ENCODE measurements at places on chromosomes 1 and 21.

DNA sequence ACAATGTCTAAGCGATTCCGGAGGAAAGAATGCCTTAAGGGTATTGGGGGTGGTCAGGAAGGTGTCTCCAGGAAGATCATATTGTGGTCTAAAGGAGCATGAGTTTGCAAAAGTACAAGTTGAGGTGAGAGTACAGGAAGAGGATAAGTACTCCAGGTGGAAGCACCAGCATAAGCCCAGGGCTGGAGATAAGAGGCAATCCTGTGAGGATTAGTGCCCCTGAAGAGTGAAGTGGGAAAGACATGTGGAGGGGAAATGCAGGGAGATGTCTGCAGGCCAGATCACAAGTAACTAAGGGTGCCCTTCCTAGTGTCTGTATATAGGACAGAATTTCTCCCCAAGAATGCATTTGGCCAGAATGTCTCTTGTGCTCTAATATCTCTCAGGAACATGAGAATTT, 188.3 kb upstream of the DPT start:
- no peak for DNase-seq

DNA sequence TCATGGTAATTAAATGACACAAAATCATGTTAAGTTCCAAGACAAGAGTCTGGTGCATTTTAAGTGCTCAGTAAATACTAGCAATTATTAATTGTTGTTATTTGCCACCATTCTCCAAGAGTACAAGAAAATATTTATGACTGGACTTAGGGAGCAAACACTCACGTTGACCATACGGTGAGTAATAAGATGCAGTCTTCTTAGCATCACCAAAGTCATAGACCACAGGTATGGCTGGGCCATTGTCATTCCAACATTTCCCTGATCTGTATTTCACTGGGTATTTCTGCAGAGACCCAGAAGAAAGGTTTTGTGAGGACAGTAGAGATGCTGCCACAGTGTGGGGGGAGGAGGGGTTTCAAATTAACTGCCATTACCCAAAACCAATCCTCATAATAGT, 4.7 kb downstream of the ITLN2 start:
- no peak for DNase-seq

DNA sequence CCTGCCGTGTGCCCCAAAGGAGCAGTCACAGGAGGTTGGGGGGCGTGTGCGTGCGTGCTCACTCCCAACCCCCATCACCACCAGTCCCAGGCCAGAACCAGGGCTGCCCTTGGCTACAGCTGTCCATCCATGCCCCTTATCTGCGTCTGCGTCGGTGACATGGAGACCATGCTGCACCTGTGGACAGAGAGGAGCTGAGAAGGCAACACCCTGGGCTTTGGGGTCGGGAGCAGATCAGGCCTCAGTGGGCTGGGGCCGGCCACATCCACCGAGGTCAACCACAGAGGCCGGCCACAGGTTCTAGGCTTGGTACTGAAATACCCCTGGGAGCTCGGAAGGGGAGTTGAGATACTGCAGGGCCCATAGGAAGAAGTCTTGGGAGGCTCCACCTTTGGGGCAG, 23.5 kb downstream of the COL6A1 start:
- no peak for DNase-seq

GRCh38 chr1:39214021-39214713, 9.7 kb downstream of the MACF1 start:
- DNase-seq = peak; percentile 31

- DNase-seq = no peak
These were observed 1133.1 kb downstream of the PLA2G4A start for GRCh38 chr1:187961895-187962294.

DNA sequence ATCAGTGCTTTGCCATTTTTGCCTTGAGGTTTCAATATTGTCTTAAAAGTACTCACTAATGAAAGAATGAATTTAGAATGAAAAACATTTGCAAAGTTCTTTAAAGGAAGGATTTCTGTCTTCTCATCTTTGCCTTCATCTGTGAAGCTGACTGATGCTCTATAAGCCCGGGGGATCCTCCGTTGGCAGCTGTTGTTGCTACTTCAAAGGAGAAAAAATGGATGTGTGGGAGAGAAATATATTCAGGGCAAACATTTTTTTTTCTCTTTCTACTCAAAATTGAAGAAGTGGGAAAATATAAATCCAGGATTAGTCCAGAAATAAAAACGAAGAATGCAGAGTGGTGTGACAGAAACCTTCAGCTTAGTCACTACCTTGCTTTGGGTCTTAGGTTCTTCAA, 142.5 kb downstream of the OLFM3 start:
- DNase-seq = no peak

GRCh38 chr1:182283746-182284544, 107.6 kb downstream of the GLUL start:
- DNase-seq = no peak

DNA sequence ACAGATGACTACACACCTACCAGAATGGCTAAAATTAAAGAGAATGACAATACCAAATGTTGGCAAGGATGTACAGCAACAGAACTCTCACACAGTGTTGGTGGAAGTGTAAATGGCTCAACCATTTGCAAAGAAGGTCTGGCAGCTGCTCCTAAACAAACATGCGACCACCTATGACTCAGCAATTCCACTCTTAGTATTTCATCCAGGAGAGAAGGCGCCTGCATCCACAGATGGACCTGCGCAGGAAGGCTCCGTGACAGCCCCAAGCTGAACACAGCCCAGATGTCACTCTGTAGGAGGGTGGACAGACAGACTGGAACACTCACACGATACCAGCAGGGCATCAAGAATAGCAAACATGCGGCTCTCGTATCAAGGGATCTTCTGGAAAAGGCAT, 6.7 kb downstream of the PTTG1IP start:
- no peak for DNase-seq

DNA sequence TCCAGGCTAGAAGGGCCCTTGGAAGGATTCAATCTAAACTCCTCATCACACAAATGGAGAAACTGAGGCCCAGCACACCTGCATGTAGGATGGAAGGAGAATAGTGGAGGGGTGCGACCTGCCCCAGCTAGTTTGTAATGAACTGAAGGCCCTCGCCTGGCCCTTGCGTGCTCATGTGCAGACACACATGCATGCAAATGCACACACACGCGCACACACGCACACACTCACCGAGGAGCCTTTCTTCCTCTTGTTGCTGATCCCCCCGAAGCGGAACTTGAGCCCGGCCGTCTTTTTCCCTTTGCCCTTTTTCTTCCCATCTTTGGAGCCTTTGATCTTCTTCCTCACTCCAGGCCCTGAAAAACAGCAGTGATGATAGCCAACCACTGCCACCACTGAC, 27.9 kb downstream of the CHD5 start:
- DNase-seq = no peak

- peak; percentile 18 for DNase-seq
These were observed 29.7 kb downstream of the HEYL start for GRCh38 chr1:39609618-39610331.

- DNase-seq = no peak
These were observed 57.2 kb upstream of the TRAPPC10 start for GRCh38 chr21:43954896-43955295.

- peak; percentile 97 for DNase-seq
These were observed 35.6 kb downstream of the NGF start for GRCh38 chr1:115302390-115302961.

- DNase-seq = no peak
These were observed 74.8 kb downstream of the CASZ1 start for GRCh38 chr1:10721381-10722321.

DNA sequence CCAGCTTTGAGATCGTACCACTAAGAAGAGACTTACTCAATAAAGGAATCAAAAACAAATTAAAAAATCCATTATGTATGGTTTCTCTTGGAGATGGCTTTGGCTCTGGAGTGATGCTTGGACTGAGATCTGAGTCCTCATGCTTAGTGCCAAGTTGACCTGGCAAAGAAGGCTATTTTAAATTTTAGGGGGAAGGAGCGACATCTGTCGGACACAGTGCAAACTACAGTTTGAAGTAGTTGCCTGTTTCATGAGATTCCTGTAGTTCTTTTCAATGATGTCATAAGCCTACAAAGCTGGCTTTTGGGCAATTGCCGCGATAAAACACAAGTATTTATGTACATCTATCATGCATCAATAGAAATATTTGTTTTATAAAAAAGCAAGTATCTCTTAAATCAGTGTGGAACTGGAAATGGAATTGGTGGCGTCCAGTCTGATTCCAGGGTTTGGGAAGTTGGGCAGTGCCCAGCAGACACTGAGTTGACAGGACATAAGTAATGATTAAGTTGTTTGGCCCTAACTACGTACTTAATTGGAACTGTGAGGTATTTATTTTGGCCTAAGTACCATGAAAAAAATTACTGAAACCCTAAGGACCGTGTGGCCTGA, 50.0 kb downstream of the TBCE start:
- DNase-seq = peak; percentile 84
